ENCODE measurements at places on chromosomes 2 and 18.

DNA sequence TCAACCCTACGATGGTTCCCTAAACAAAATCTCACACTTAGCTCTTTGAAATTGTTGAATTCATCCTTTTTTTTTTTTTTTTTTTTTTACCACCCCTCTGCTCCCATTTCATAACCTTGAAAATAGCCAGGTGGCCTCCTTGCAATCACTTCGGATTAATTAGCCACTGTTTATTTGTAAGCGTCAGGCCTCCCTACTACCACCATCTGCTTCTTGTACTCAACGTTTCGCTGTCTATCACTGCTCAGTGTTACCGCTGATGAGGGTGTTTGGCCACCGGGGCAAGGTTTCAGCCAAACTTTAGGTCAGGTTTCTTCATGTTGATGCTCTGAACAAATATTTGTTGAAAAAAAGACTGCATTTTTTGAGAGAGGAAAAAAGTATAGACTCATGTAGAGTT lies 183.2 kb downstream of the EPHA4 start:
- no peak for DNase-seq

- no peak for DNase-seq
Observed at GRCh38 chr2:239146011-239146641, 254.7 kb downstream of the HDAC4 start.

DNA sequence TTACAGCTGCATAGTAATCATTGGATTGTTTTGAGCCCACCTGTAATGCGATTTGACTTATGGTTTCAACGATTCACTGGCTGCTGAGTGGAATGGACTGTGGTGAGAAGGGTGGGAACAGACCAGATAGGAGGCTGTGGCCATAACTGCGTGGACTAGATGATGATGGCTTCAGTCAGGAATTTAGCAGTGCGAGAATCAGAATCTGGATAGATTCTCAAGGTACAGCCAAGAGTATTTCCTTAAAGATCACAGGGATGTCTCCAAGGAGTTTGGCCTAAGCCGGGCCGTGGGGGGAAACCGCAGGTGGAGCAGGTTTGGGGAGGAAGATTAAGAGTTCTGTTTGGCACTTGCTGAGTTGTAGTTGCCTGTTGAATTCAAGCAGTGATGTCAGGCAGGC lies 44.0 kb upstream of the CHMP1B start:
- DNase-seq = no peak

GRCh38 chr18:22467760-22468553 lies 50.2 kb upstream of the CTAGE1 start:
- DNase-seq = no peak

GRCh38 chr18:56312551-56313335 lies 325.6 kb downstream of the TXNL1 start:
- no peak for DNase-seq

DNA sequence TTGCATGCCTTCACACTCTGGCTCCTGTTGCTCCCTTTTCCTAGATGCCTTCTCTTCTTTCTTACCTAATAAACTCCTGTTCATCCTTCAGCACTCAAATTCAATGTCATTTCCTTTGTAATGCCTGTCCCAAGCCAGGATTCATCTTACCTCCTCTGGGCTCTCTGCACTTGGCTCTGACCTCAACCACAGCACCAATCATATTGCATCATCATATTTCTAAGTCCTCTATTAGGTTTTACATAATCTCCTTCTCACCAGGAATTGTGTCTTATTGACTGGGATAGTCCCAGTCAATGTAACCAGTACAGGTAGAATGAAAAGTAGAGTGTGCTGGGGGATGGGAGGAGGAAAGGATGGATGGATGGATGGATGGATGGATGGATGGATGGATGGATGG lies 187.1 kb downstream of the NRP2 start:
- DNase-seq = no peak

DNA sequence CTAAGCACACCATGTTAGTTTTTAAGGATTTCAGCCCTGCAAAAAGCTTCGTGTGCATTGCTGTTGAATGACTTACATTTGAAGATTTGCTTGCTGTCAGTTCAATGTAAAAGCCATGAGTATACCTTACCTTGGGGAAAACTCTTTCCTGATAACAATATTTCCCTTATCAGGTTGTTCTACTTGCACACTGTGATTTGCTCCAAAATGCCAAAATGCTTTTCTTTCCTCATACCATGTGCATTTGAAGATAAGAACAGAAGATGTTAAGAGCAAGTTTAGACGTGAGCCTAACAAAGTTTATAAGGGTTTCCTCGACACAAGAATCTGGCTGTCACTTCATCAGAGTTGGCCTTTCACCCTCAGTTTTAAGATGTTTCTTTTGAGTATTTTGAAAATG lies 57.6 kb downstream of the SCN1A start:
- no peak for DNase-seq

GRCh38 chr18:76462326-76462694 lies 32.7 kb downstream of the ZNF516 start:
- DNase-seq = no peak

GRCh38 chr2:71849607-71850305 lies 297.9 kb downstream of the CYP26B1 start:
- DNase-seq = no peak

- DNase-seq = no peak
Observed at GRCh38 chr18:49756671-49757362, 56.5 kb downstream of the ACAA2 start.

DNA sequence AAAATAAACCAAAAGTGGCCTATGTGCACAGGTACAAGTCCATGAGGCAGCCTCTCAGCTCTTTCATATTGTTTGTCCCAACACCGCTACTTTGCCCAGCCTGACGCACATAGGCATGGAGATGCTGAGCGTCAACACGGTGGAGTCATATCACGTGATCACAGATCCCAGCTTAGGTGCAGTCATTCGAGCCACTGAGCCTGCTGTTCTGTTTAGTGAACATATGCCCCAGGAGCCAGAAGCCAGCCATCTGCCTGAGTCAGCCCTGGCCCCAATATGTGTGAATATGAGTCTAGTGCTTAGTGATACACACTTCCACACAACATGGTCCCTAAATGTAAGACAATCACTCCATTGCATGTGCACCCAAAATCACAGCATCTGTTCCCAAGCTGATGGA lies 88.2 kb upstream of the LCLAT1 start:
- no peak for DNase-seq
